ENCODE measurements at places on chromosomes 5 and 9. TPM values are rescaled to one million over a fixed set of nuclear protein-coding genes. Genes with fewer than 3 reads are reported as not detected.

DNA sequence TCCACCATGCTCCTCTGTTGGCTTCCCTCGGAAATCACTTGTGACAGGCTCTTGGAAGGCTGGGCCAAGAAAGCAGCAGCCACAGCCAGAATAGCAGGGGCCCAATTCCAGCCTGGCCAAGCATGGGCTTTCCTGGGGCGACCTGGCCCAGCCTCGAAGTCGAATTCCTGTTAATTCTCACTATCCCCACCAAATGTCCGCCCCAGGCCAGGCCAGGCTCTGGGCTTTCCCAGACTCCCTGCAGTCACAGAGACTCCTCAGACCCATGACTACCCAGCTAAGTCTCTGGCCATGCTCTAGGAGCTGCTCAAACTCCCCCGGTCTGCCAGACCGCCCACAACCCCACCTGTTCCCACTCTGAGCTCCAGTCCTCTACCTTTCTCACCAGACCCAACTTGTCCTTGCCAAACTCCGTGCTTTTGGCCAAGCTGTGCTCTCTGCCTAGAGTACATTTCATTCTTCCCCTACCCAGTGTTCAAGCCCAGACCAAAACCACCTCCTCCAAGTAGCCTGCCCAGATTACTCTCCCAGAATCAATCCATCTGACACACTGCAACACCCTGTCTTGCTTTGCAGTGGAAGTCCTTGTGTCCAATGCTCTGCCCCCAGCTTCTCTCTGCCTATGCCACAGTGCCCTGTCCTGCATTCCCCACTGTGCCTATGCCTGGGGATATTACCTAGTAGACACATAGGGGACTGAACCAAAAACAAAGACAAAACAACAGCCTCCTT lies 26.2 kb downstream of the SHB start:
- peaks cover 93% of the 10 kb centered on the region for H3K4me1 ChIP-seq
- no peak overlapping the region for H3K4me3 ChIP-seq
- H3K27me3 ChIP-seq, result no peaks in the 10 kb centered on the region

GRCh38 chr5:159971931-159972461 lies 36.9 kb upstream of the TTC1 start:
- H3K4me3 ChIP-seq, result peak overlapping the region; percentile 60
- peaks cover 70% of the 10 kb centered on the region for H3K27me3 ChIP-seq
- DNase-seq, result no peak

- no peak overlapping the region for H3K27ac ChIP-seq
- H3K27me3 ChIP-seq, result no peaks in the 10 kb centered on the region
- peaks cover 32% of the 10 kb centered on the region for H3K4me1 ChIP-seq
- H3K36me3 ChIP-seq, result no peaks in the 10 kb centered on the region
- DNase-seq, result no peak
- H3K4me3 ChIP-seq, result no peak overlapping the region
These were observed 4.9 kb upstream of the RICTOR start for GRCh38 chr5:39079147-39079546.

- H3K4me3 ChIP-seq, result no peak overlapping the region
- DNase-seq, result no peak
- no peaks in the 10 kb centered on the region for H3K36me3 ChIP-seq
- H3K27ac ChIP-seq, result no peak overlapping the region
- no peaks in the 10 kb centered on the region for H3K4me1 ChIP-seq
- peaks cover 60% of the 10 kb centered on the region for H3K27me3 ChIP-seq
These were observed 52.4 kb downstream of the DMRT1 start for GRCh38 chr9:893843-894420.

DNA sequence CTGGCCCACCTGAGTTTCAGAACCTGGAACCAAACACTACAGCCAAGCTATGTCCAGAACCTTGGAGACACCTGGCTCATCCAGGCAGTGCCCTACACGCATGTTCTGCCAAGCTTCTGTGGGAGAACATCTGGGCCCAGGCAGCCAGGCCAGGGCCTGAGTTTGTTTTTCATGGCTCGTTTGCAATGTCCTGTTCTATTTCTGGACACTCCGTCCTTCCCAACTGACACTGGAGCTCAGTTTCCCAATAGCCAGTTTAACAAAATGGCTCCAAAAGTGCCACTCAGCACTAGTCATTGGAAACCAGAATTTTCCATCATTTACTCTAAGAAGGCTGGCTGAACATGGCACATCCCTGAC lies 38.6 kb downstream of the SH3RF2 start:
- peaks cover 44% of the 10 kb centered on the region for H3K4me1 ChIP-seq
- no peaks in the 10 kb centered on the region for H3K27me3 ChIP-seq
- H3K36me3 ChIP-seq, result no peaks in the 10 kb centered on the region
- peak overlapping the region; percentile 61 for H3K27ac ChIP-seq
- peak; percentile 19 for DNase-seq

DNA sequence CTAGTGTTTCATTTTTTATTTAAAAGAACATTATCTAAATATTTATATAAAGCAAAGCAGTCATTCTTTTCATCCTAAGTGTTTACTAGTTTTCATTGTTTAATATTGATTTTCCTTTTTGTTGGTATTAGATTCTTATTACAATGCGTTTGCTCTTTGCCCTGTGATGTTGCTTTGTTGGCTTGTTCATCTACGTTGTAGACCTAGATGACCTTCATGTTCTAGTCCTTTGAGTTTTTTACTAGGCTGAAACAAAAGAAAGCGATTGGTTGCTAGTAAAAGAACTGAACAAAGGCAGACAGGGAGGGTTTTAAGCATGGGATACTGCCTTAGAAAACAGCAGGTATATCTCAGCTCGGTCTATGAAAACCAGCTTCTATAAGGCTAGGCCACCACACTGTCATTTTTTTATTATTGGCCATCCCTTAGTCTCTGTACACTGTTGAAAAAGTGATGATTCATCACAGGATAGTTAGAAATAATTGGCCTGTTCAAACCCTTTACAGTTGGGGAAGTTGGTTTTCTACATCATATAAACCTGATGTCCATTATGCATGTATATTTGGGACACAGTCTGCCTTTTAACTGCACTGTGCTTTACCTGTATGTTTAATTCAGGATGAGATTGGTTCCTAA lies 119.0 kb downstream of the ZCCHC7 start:
- no peaks in the 10 kb centered on the region for H3K36me3 ChIP-seq
- DNase-seq, result no peak
- no peak overlapping the region for H3K27ac ChIP-seq

The TXNDC8 gene
- total RNA-seq, result not detected

The BNC2 gene
- total RNA-seq, result 3.5 TPM

The PRR16 gene
- 15.3 TPM for total RNA-seq

The C9 gene
- total RNA-seq, result not detected

The ZBTB43 gene
- total RNA-seq, result 30.2 TPM
